ENCODE measurements at places on chromosomes 7 and 10.

- no peak for DNase-seq
These were observed 31.6 kb downstream of the MGMT start for GRCh38 chr10:129498680-129499079.

DNA sequence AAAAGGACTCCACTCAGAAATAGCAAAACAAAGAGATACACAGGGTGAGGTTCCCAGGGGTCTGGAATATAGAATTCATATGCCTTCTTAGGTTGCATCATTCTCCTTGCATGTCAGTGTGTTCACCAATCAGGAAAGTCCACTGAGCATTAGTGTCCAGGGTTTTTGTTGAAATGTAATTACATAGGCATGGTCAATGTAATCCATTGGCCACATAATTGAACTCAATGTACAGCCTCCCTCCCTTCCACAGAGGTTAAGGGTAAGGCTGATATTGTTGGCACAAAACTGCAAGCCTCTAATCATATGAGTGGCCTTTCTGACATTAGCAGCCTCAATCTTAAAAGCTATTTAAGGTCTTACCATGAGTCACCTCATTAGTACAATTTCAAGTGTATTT lies 736.1 kb upstream of the VSTM2A start:
- DNase-seq, result no peak

DNA sequence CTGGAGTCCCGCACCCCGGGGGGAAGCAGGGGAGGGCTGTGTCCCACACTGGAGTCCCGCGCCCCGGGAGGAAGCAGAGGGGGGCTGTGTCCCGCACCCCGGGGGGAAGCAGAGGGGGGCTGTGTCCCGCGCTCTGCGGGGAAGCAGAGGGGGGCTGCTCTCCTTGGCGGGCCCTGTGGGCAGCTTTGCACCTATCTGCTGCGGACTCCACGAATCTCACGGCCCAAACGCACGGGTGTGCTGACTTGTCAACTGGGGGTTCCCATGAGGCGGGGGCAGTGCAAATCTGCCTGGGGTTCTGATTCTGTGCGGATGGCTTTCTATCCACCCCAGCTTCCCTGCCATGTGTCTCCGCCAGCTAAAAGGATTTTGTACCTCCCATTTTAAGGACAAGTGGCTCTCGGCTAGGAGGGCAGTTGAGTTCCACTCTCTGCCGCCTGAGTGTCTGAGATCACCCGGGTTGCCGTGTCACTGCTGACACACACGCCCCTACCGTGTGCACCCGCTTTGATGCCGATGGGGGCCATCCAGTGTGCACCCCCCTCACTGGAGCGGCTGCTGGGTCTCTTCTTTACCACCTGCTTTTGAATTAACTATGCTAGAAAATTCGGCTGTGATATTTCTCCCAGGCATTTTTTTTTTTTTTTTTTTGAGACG lies 20.5 kb downstream of the GPER1 start:
- DNase-seq, result no peak

- no peak for DNase-seq
These were observed 17.0 kb upstream of the CASD1 start for GRCh38 chr7:94492601-94493000.

DNA sequence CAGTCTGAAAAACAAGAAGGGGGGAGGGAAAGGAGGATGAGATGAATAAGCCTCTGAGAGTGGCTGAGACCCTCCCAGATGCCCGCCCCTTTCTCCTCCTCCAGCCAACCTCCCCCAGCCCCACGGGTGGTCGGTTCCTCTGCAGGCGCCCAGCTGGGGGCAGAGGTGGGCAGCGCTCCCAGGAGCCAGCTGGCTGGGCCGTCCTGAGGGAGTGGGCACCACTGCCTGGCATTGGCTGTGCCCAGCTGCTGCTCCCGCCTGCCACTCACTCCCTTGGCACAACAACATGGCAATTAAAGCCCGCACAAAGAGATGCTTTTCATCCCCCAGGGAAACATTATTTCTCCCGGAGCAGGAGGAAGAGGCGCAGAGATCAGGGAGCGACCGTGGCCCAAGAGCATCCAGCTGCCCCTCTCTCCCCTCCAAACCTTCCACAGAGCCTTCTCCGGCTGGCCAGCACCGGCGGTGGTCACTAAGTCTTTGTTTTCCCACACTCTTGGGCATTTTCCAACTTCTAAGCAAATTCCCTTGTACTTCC lies 107.2 kb downstream of the SPDYE5 start:
- no peak for DNase-seq

GRCh38 chr7:95396136-95397032 lies at the start of gene PON3:
Gene PON3 (minus strand): TSS chr7:95396375. CDS start chr7:95396350, 25 bp downstream.
- peak; percentile 44 for DNase-seq

DNA sequence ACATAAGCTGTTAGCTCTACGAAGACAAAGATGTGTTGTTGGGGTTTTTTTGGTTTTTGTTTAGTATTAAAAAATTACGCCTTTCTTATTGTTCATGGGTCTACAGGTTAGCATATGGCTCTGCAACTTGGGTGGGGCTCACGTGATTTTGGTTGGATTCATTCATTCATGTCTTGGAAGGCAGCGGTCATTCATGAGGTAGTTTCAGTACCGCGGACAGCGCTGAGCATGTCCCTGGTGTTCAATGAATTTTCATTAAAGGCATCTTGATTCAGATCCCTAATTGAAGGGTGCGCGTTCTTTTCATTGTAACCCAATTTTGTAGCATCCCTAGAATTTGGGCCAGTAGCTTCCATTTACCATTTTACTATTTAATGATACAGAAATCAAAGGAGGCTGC lies 42.9 kb upstream of the TCERG1L start:
- DNase-seq, result peak; percentile 20
